ENCODE measurements at places on chromosomes 11 and 22. TPM values are rescaled to one million over a fixed set of nuclear protein-coding genes. Genes with fewer than 3 reads are reported as not detected.

The MPZL2 gene
- 4.9 TPM for polyA plus RNA-seq

The MCM5 gene
- polyA plus RNA-seq: 66.6 TPM

The ROBO4 gene
- polyA plus RNA-seq: 7.4 TPM

The EFCAB6 gene
- polyA plus RNA-seq: 0.90 TPM

The OR52I1 gene
- not detected for polyA plus RNA-seq

The STK33 gene
- 8.6 TPM for polyA plus RNA-seq

The PLAAT2 gene
- polyA plus RNA-seq: not detected

The DUSP8 gene
- 29.6 TPM for polyA plus RNA-seq

The NRIP3 gene
- 9.2 TPM for polyA plus RNA-seq

The PNPLA3 gene
- polyA plus RNA-seq: 4.8 TPM

The TEX54 gene
- polyA plus RNA-seq: not detected

The TPP1 gene
- 123 TPM for polyA plus RNA-seq

The WEE1 gene
- 21.2 TPM for polyA plus RNA-seq

The NXPE4 gene
- polyA plus RNA-seq: not detected

The ZNF215 gene
- not detected for polyA plus RNA-seq

The DYNC2H1 gene
- 3.1 TPM for polyA plus RNA-seq

The DRD2 gene
- polyA plus RNA-seq: 22.9 TPM

The C11orf42 gene
- not detected for polyA plus RNA-seq

The BACE1-AS gene
- 7.5 TPM for polyA plus RNA-seq

The PAMR1 gene
- 17.5 TPM for polyA plus RNA-seq

The EED gene
- polyA plus RNA-seq: 10.4 TPM

The TNRC6B gene
- 5.8 TPM for polyA plus RNA-seq

The ELFN2 gene
- polyA plus RNA-seq: 3.7 TPM

The DNAJB7 gene
- not detected for polyA plus RNA-seq

The MUC2 gene
- polyA plus RNA-seq: not detected

The ACER3 gene
- 6.4 TPM for polyA plus RNA-seq

The SPDYC gene
- polyA plus RNA-seq: not detected

The TECTA gene
- 1.1 TPM for polyA plus RNA-seq
